ENCODE measurements at places on chromosomes 3 and 15.

GRCh38 chr15:68421798-68422402 is 10.1 kb downstream of the ITGA11 start:
- DNase-seq: no peak

GRCh38 chr3:197002701-197003454 is 26.7 kb downstream of the MELTF start:
- DNase-seq: peak; percentile 95

GRCh38 chr15:82936966-82937711 is 15.4 kb downstream of the HOMER2 start:
- no peak for DNase-seq

GRCh38 chr3:134330883-134331810 is 43.1 kb downstream of the AMOTL2 start:
- DNase-seq: no peak

- DNase-seq: no peak
Measured at GRCh38 chr3:72169120-72169519, 384.2 kb upstream of the PROK2 start.

GRCh38 chr3:152538518-152538917 is 269.8 kb downstream of the MBNL1 start:
- no peak for DNase-seq

GRCh38 chr3:133853925-133854227 is 41.8 kb downstream of the RAB6B start:
- DNase-seq: no peak

DNA sequence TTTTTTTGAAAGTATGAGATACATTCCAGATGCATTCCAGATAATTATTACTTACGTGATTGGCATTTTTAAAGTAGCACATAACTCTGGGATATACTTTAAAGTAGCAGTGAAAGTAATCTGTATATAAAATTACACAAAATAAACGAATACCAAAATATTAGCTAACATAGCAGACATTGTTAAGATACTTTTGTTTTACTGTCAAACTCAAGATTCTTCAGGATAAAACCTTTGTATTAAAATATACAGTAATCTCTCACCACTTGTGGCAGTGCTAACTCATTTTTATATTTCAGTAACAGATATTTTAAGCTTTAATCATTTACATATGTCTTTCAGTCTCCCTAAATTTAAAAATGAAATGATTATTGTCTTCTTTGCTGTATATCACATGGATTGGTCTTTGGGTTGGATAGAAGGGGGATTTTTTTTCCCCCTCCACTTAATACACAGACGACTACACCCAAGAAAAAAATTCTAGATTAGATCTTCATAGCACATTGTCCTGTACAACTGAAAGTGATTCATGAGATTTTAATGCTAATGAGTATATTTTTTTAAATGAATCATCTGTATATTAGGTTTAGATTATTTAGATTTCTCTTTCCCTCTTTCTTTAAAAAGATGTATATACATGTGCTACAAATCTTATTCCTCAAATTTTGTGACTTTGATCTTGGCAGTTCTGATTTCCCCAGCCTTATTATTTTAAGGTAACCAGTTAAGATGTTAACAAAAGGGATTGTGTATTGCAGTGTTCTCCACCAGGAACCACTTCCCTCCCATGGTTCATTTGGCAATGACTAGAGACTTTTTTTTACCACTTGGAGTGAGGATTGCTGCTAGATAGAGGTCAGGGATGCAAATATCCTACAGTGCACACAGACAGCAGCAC is 24.5 kb upstream of the EBLN2 start:
- no peak for DNase-seq

DNA sequence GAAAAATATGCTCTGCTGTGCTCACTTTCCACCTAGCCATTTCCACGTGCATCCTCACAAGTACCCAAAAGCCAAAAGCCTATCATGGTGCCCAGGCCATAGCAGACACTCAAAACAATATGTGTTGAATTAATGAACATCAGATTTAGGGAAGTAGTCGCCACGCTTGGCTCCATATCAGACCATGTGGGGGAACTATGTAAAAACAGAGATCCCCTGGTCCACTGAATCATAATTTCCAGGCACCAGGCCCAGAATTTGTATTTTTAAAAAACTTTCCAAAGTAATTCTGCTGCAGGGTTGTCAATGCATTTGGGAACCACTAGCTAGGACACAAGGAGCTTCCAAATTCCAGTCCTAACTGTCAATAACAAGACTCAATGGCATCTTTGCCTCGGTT is 77.3 kb downstream of the CNTN3 start:
- no peak for DNase-seq

DNA sequence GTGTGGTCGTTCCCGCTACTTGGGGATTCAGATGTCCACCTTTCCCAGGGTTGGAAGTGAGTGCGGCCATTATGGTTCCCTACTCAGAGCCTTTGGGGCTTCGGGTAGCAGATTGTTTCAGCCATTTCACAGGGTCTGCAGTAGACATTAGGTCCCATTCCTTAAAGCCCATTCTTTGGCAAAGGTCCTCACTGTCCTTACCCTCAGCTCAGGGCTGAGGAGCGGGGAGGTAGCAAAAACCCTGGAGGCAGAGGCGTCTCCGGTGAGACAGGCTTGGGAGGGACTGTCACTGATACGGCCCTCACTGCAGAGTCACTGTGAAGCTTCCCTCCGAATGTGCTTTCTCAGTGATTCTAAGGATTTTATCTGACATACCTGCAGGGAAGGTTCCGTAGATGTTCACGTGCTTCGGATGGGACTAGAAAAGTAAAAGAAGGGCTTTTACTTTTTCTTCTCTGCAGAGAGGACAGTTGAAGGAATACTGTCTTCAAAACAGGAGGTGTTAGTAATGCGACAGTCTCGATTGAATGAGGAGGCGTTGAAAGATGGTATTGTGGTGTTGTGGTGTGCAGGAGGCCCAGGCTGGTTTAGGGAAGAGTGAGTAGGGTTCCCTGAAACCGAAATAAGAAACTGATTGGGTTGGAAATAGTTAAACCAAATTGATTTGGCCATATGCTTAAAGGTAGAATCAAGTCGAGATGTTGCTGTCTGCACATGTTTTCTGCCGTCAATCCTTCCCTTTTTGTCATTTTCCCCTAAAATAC is 630 bp downstream of the ATP6V1A start:
- DNase-seq: no peak

DNA sequence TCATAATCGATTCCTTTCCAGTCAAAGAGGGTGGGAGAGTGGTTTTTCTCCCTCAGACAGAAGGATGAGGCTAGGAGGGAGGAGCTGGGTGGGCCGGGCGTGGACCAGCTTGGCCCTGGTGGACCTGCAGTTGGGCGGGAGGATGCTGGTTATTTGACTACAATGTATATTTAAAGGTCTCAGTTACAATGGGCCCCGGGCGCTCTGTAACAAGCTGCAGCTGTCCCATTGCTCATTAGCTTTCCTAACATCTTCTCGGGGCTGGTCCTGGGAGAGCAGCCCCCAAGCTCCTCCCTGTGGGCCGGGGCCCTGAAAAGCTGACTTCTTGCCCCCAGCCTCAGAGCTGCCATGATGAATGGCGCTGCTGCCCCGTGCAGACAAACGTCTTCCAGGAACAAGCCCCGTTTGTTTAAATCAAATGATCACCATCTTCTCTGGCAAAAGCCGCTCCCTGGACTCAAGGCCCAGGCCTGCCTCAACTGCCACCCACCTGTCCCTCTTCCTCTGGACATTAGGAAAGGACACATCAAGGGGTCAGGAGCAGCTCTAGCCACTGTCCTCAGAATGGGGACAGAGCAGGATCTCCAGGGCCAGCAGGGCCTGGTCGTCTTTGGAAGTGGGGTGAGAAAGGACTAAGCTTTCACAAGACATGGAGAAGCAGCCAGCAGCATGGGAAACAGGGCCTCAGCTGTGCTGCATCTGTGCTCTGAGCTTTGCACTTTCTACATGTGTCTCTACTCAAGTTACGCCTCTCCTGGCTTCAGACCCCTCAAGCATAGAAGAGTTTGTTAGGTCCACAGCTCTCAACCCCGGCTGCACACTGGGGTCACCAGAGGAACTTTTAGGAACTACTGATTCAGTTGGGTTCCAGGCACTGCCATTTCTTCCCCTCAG is 38.6 kb downstream of the MAGEF1 start:
- no peak for DNase-seq

GRCh38 chr3:194219826-194220410 is 84.0 kb downstream of the HES1 start:
- no peak for DNase-seq

- no peak for DNase-seq
Measured at GRCh38 chr3:72535772-72536171, 312.5 kb downstream of the SHQ1 start.

DNA sequence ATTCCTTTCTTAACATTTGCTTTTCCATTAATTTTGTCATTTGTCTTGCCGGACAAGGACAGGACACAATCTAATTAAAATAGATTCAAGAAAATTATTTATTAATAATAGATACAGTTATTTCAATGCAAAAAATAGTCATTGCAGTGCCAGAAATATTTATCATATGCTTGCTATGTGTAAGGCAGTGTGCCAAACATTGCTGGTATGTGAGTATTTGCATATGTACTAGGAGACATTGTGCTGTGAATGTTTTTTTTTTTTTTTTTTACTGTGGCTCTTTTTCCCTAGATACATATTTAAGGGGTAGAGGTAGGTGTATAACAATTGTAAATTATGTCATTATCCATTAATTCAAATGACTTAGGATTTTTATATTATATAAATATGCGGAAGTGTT is 23.3 kb downstream of the SPRED1 start:
- no peak for DNase-seq

GRCh38 chr3:8253201-8253600 is 248.4 kb upstream of the LMCD1 start:
- DNase-seq: no peak

DNA sequence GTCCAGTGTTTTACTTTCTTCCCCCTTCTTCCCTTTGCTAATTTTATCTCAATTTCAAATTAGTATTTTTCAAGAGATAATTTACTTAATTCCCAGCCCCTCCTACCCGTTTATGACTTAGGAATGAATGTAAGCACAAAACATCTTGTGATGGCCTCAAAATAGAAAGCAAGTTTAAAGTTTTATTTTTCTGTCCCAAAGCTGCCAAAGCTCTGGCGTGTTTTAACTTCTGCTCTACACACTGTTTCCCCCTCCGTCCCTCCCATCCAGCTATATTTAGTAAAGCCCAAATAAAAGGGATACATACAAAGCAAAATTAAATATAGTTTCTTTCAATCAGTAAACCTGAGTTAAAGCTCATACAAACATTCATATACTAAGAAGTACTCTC is 59.9 kb downstream of the IGF2BP2 start:
- DNase-seq: no peak

GRCh38 chr3:39147711-39148434 is 5.5 kb downstream of the CSRNP1 start:
- DNase-seq: peak; percentile 39

DNA sequence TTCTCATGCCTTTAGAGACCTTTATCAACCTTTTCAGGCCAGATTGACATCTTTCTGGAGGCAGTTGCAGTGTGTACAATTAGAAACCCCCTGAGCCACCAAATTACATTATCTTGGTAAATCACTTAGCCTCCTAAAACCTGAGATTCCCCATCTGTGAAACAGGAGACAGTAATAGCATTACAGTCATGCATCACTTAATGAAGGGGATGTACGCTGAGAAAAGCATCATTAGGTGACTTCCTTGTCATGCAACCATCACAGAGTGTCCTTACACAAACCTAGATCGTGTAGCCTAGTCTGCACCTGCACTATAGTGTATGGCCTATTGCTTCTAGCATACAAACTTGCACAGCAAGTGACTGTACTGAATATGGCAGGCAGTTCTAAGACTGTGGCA is 400.8 kb upstream of the CNTN3 start:
- no peak for DNase-seq

GRCh38 chr3:74839566-74839965 is 225.1 kb upstream of the CNTN3 start:
- DNase-seq: no peak

GRCh38 chr15:29795610-29796009 is 26.7 kb downstream of the TJP1 start:
- no peak for DNase-seq

DNA sequence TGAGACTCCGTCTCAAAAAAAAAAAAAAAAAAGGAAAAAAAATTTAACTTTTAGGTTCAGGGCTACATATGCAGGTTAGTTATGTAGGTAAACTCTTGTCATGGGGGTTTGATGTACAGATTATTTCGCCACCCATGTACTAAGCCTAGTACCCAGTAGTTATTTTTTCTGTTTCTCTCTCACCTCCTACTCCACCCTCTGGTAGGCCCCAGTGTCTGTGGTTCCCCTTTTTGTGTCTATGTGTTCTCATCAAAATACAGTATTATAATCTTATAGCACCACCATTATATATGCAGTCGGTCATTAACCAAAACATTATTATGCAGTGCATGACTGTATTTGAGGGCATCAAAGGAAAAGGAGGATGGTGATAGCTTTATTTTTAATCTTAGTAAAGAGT is 47.3 kb downstream of the CHP1 start:
- no peak for DNase-seq

GRCh38 chr3:115885621-115886020 is 262.3 kb downstream of the GAP43 start:
- no peak for DNase-seq

GRCh38 chr3:79886204-79886603 is 118.4 kb upstream of the ROBO1 start:
- no peak for DNase-seq

DNA sequence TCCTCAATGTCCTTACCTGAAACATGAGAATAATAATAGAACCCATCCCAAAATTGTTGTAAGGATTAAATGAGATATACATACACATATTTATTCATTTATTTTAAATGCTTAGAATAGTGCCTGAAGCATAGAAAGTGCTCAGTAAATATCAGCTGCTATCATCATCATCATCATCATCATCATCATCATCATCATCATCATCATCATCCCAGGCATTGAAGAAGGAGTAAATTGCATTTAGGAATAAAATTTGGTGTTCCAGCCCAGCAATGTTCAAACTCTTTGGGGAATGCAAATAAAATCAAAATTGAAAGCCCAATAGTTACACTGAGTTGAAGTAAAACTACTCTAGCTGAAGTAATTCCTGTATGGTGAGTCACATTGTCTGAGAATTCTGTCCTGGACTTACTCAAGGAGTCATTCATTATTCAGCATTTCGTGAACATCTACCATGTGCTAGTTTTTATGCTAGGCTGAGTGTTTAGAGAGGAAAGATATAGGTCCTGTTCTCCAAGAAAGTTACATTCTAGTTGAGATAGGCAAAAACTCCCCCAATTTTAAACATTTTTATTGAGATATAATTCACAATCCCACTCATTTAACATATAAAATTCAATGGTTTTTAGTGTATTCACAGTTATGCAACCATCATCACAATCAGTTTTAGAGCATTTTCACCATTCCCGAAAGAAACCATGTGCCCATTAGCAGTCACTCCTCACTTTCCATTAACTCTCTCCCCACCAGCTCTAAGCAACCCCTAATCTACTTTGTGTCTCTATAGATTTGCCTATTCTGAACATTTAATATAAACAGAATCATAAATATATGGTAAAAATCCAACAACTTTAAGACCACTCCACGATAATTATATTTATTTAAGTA is 107.2 kb downstream of the FRMD5 start:
- no peak for DNase-seq

- no peak for DNase-seq
Measured at GRCh38 chr3:129278966-129279906, 566 bp downstream of the HMCES start.

GRCh38 chr3:40516201-40516600 is 8.6 kb upstream of the ZNF621 start:
- DNase-seq: no peak
